CD4-positive, alpha-beta T cell treated with Interleukin-4 for 1 hour (primary cell): ENCODE measurements at places on chromosomes 16 and 17.

GRCh38 chr17:39011907-39012468 lies 44.8 kb upstream of the FBXO47 start:
- DNase-seq = no peak

- DNase-seq = no peak
Observed at GRCh38 chr16:51553314-51553713, 402.2 kb upstream of the SALL1 start.

GRCh38 chr17:41967921-41968578 lies 1.5 kb downstream of the CNP start:
- no peak for DNase-seq

GRCh38 chr17:28613931-28614381 lies at the start of gene RSKR:
RSKR (minus strand) TSS chr17:28614185; CDS start chr17:28614161, 24 bp downstream.
- no peak for DNase-seq

GRCh38 chr16:82008957-82009592 lies 2.2 kb downstream of the SDR42E1 start:
- no peak for DNase-seq

DNA sequence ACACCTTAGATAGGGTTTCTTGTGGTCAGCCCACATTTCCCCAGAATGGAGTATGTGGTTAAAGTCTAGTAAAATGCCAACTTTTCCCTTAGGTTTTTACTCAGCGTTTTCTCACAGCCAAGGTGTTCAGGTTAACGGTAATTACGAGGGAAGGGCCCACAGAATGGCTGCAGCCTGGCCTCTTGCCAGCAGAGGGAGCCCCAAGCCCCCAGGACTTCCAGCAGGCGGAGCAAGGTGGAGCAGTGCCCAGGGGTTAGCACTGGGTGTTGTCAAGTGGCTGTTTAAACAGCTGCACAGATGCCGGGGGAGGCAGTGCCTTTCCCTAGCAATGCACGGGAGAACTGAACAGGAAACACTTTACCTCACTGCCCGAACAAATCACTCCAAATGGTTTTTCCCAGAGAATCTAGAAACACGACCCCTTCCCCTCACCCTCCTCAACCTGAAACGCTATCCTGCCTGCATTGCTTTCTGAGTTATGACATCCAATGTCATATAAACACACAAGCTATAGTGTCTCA lies 6.6 kb downstream of the PHB1 start:
- peak; percentile 86 for DNase-seq

DNA sequence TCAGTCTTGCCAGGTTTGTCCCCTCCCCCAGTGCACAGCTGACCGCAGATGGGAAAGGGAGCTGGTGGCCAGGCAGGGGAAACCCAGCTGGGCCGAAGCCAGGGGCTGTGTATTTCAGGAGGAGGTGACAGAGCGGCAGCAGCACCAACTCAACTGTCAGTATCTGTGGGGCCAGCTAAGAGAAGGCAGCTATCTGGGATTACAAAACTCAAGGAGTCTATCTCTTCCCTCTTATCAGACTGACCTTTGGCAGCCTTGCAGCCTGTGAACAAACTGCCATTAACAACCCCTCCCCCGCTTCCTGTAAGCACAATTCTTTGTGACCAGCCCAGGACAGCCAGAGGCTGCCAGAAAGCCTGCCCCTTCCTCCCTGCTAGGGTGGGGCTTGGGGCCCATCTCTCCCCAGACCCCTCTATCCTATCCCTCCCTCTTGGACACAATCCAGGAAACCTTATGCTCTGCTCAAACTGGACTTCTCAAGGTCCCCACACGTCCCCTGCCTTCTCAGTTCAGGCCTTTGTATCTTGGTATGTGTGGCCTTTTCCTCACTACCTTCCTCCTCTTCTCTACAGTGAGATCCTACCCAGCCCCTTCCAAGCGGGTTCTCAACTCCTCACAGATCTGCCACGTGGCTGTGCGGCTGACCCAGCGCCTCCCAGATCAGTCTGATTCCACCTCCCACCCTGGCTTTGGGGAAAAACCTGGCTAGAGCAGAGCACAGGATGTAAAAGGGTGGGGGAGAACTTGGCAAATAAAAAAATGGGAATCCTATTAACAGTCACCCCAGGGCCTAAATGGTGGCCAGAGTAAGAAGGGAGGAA lies 10.5 kb downstream of the ST3GAL2 start:
- DNase-seq = peak; percentile 78
